ENCODE measurements at places on chromosomes 7 and 10. TPM values are rescaled to one million over a fixed set of nuclear protein-coding genes. Genes with fewer than 3 reads are reported as not detected.

MYO1G gene
- 0.11 TPM for total RNA-seq

FGL2 gene
- total RNA-seq: 0.26 TPM

DOCK4 gene
- total RNA-seq: 198 TPM

ENKUR gene
- 0.13 TPM for total RNA-seq

PAPSS2 gene
- total RNA-seq: 74.3 TPM

FAM25C gene
- not detected for total RNA-seq

C10orf90 gene
- not detected for total RNA-seq

AGR2 gene
- total RNA-seq: not detected

SP4 gene
- 5.1 TPM for total RNA-seq

CPA4 gene
- total RNA-seq: 0.59 TPM

CHAT gene
- not detected for total RNA-seq

CTAGE8 gene
- total RNA-seq: 0.04 TPM

- no peak for DNase-seq
These were observed 7.9 kb downstream of the ENTPD7 start for GRCh38 chr10:99667108-99667751.

GRCh38 chr10:29174389-29174788, 114.5 kb upstream of the LYZL1 start:
- no peak for DNase-seq

- peak; percentile 15 for DNase-seq
These were observed 233.6 kb downstream of the SNX13 start for GRCh38 chr7:17706734-17707133.

DNA sequence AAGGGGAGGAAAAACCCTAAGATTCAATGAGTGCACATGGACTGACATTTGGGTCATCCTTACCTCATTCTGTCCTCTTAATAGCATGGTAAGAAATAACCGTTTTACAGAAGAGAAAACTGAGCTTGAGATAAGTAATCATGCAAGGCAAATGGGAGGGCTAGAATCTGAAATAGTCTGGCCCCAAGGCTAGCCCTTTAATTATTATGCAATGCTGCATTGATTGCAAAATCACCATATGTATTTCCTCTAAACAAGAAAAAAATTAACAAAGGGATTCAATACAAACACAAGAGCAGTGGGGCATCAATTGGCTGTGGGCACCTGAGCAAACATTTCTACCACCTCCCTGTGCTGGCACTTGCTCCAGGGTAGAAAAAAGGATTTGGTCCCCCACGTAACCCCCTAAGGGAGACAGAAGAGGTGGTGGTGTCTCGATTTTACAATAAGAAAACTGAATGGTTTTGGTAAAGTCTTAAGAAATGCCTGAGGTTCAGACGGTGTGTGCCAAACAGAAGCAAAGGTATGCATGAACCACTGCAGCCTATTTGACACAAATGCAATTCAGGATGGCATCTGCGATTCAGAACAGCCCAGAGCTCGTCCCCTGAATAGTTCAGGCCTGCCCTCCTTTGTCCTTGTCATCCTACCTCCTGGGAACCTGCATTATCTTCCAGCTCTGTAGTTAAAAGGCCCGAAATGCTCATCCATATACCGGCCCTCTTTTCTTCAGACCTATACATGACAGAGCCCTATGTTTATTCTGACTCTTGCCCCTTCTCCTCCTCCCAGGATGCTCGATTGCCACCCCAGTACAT, 23.6 kb downstream of the PIP4K2A start:
- no peak for DNase-seq

- DNase-seq: no peak
These were observed 85.9 kb downstream of the CDK6 start for GRCh38 chr7:92750447-92750839.

DNA sequence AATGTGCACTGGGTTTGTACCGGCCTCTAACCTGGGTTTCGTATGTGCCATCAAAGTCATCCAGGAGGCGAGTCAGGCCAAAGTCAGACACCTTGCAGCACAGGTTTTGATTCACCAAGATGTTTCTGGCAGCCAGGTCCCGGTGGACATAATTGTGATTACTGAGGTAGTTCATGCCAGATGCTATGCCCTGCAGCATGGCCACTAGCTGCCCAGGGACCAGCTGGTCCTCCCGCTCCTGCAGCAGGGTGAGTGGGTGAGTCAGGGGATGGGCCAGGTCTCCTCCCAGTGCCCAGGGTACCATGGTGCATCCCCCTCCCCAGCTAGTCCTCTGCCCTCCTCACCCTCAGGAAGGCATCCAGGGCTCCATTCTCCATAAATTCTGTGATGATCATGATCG, 13.6 kb downstream of the ZYX start:
- DNase-seq: no peak

- no peak for DNase-seq
These were observed 192.1 kb downstream of the EBF3 start for GRCh38 chr10:129771991-129772431.

- no peak for DNase-seq
These were observed 510.2 kb downstream of the RPS24 start for GRCh38 chr10:78543749-78544362.

GRCh38 chr10:110275128-110275729, 29.5 kb downstream of the SMNDC1 start:
- DNase-seq: no peak

GRCh38 chr7:6392712-6393666, 54.8 kb downstream of the DAGLB start:
- peak; percentile 48 for DNase-seq

GRCh38 chr10:498760-499435, 190.6 kb downstream of the DIP2C start:
- DNase-seq: no peak

DNA sequence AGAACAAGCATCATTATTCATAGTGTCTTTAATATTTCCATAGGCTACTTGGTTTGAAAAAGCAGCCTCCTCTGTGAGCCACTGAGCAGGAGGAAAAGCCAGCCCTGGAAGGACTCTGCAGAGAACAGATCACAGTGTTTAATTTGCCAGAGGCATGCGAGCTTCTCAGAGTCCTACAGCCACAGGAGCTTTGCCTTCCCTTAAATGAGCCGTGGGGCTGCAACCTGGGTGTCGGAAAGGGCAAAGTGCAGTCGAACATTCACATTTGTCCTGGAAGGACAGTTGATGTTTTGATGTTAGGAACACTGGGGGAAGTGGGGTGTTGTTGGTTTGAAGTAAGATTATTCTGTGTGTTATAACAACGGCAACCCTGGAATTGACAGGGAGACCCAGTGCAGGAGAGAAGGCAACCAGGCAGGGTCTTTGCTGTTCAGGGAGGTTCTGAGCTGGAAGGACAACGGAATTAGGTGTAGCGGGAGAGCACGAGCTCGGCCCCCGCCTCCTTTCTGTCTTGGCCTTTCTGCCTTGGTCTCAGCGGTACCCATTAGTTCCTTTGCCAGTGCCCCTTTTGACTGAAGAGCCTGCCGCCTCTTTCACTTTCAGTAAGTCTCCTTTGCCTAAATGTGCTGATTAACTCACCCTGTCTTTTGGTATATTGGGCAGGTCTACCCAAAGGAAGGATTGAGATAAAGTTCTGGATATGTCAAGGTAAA, 192.3 kb upstream of the PITRM1 start:
- no peak for DNase-seq

- no peak for DNase-seq
These were observed 252.7 kb upstream of the FERD3L start for GRCh38 chr7:19397911-19398310.

GRCh38 chr10:107919626-107920235, 755.2 kb upstream of the SORCS1 start:
- no peak for DNase-seq

- DNase-seq: no peak
These were observed 2.6 kb downstream of the SLC26A4 start for GRCh38 chr7:107663196-107663595.

- DNase-seq: no peak
These were observed 112.3 kb downstream of the VWC2 start for GRCh38 chr7:49885593-49886285.

- DNase-seq: peak; percentile 99
These were observed 11.7 kb upstream of the VIM start for GRCh38 chr10:17216217-17216900.

GRCh38 chr10:113907166-113907565, 52.7 kb downstream of the NHLRC2 start:
- no peak for DNase-seq

Measured in pulmonary artery endothelial cell (primary cell).